ENCODE measurements at places on chromosomes 13 and 19. TPM values are rescaled to one million over a fixed set of nuclear protein-coding genes. Genes with fewer than 3 reads are reported as not detected.

Gene CGB8
- total RNA-seq, result not detected

Gene RASAL3
- total RNA-seq, result 168 TPM

- H3K36me3 ChIP-seq, result peaks cover 42% of the 10 kb centered on the region
- no peaks in the 10 kb centered on the region for H3K27me3 ChIP-seq
- H3K4me3 ChIP-seq, result no peak overlapping the region
- peaks cover 81% of the 10 kb centered on the region for H3K4me1 ChIP-seq
Observed at GRCh38 chr13:111183087-111183645, 68.1 kb downstream of the ARHGEF7 start.

Gene PRSS57
- total RNA-seq, result not detected

- no peak for DNase-seq
- H3K36me3 ChIP-seq, result no peaks in the 10 kb centered on the region
- H3K27ac ChIP-seq, result no peak overlapping the region
- H3K27me3 ChIP-seq, result no peaks in the 10 kb centered on the region
- no peaks in the 10 kb centered on the region for H3K4me1 ChIP-seq
Observed at GRCh38 chr13:112141643-112142400, 74.9 kb downstream of the SOX1 start.

Data from activated naive CD8-positive, alpha-beta T cell treated with anti-CD3 and anti-CD28 coated beads, Interleukin-2, amount 10 ng/mL, durations not matched to agents 7 days and 5 days (primary cell).